Testis (tissue), 5 donors: ENCODE measurements at places on chromosomes 3 and 15.

- no peak for DNase-seq
Observed at GRCh38 chr3:144272680-144273079, 301.1 kb downstream of the DIPK2A start.

DNA sequence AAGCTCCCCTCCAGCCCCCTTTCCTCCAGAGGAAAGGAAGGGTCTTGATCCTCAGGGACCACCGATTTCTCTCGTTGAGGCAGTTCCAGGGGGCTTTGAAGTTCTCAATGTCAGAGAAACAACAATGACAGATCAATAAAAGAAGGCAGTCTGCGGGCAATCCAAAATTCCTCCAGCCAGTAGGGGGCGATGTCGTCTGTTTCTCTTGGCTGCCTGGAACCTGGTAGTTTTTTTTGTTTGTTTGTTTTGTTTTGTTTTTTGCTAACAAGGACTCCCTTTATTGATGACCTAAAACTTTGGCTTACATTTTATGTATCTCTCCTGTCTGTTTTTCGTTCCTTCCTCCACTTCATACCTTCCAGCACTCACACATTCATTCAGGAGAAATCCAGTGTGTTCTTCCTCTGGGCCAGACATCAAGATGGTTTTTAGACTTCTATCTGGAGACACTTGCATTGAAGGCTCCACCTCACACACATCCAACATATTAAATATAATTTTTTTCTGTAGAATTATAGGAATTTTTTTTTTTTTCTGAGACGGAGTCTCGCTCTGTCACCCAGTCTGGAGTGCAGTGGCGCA, 276.6 kb downstream of the RPLP1 start:
- DNase-seq, result peak; percentile 72

DNA sequence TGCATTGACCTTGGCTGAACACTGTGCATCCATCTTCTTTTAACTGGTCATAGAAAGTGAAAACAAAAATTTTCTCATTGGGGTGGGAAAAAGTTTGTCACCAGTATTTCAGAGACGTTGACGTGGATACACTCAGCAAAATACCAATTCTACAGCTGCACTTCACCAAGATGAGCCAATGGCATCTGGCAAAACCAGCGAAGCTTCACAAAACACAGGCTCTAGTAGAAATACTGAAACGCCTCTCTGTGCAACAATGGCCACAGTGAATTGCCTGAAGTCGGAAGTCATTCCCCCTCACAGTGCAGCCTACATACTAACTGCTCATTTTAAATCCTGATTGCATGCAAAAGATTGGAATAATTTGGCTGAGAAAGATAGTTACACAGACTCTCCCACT, 17.0 kb downstream of the PCYT1A start:
- DNase-seq, result no peak

DNA sequence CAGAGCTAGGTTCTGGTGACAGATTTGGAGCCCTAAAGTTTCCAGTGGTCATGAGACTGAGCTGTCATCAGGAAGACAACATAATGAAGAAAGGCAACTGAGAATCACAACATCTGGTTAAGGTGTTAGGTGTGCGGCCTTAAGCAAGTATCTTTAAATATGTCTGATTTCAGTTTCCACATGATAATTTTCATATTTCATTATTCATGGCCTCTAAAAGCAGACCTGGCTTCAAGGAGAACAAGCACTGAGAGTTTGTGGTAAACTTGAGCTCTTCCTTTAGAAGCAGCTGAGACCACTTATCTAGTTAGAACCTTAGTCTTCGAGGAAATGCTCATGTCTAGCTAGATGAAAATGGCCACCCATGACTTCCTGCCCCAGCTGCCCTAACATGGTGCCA, 25.7 kb upstream of the MYLK start:
- no peak for DNase-seq

DNA sequence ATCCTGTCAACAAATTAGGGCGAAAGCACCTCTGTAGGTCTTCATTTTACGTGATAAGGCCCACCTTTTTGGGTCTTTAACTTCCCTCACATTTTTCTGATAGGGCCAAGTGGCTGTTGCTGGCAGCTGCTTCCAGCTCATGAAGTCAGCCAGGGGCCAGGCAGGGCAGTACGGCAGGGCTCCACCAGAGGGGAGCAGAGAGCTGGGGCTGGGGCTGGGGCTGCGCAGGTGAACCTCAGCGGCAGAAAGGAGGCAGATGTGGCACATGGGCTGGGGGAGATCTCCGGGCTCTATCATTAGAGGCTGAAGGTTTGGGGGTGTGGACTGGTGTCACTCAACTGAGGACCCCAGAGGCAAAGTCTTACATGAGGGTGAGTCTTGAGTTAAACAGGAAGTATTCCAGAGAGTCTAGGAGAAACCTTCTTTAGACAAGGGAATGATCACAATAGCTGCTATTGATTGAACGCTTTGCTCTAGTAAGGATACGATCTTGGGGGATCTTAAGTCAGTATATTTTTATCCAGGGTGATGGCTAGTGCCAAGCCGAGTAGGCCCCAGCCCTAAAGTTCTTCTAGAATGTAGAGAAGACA, 62.8 kb upstream of the MEX3B start:
- DNase-seq, result peak; percentile 79

DNA sequence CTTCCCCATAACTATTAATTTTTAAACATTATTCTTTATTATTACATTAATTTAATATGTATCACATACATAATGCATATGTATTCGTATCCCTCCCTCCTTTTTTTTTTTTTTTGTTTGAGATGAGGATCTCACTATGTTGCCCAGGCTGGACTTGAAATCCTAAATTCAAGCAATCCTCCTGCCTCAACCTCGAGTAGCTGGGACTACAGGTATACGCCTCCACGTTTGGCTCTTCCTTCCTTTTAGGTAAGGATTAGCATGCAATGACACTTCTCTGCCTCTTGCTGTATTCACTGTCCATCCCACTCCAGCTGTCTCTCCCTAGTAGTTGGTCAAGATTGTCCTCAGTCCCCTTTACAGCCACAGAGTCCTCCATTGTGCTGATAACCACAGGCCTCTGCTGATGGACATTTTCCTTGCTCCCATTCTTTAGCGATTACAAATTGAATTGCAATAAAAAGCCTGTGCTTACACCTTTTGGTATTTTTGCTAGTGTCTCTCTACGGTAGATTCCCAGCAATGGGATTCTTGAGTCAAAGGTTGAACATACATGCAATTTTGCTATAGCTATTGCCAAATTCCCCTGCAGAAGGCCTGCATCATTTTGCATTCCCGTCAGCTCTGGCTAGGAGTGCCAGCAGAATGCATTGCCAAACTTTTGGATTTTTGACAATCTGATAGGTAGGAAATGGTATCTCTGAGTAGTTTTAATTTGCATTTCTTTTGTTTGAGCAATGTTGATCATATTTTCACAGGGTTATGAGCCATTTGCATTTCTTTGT, 156.6 kb downstream of the SMAD6 start:
- no peak for DNase-seq

- DNase-seq, result peak; percentile 28
Observed at GRCh38 chr15:76310475-76311099, 682 bp downstream of the ETFA start.

- DNase-seq, result no peak
Observed at GRCh38 chr3:42439261-42440115, 29.1 kb upstream of the LYZL4 start.

GRCh38 chr15:62545467-62546227, 380.6 kb upstream of the C2CD4B start:
- peak; percentile 59 for DNase-seq

DNA sequence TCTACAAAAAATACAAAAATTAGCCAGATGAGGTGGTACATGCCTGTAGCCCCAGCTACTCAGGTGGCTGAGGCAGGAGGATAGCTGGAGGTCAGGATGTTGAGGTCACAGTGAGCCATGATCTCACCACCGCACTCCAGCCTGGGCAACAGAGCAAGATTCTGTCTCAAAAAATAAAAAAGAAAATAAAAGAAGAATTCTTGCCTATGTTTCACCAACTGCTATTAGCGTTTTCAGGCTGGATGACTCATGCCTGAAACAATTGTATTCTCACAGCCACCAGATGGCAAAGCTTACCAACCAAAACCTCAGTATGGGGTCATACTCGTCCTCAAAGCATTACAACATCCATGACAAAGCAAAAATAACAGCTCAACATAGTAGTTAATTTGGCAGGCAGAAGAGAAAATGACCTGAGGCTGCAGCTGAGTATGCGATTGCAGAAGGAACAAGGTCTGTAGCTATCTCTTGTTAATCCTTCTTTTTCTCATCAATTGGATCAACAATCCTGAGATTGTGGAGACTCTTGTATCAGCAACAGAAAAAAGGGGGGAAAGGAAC, 52.2 kb downstream of the TP53BP1 start:
- DNase-seq, result peak; percentile 42

DNA sequence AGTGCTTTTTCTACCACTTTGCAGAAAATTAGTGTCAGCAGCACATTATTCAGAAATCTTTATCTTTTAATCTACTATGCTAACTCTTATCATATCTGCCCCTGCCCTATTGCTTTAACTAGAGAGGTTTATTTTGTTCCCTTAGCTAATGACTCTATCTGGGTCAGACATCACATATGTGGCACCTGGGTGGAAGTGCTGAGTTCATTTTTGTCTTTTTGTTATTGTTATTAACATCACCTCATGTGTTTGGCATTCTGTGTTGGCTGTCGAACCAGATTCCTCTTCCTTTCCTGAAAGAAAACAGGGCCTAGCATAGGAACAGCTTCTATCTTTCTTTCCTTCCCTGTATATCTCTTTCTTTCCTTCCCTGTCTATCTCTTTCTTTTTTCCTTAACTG, 100.7 kb downstream of the RBMS3 start:
- DNase-seq, result no peak

GRCh38 chr3:36895496-36896409, 49.1 kb downstream of the TRANK1 start:
- no peak for DNase-seq

DNA sequence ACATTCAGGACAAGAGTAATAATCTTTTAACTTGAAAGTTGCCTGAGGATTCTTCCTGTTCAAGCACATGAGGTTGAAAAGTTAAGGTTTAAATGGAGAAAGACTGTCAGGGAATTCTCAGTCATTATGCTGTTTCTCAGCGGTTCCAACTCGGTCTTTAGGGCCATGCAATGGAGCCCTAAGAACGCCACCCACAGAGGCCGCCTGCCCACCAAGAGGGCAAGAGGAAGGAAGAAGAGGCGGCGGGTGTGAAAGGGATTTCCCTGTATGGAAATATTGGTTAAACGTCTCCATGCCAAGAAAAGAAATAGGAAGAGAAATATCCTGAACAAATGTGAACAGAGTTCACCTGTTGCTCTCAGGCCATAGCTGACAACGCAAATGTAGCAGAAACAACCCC, 234.4 kb downstream of the OCA2 start:
- DNase-seq, result no peak

DNA sequence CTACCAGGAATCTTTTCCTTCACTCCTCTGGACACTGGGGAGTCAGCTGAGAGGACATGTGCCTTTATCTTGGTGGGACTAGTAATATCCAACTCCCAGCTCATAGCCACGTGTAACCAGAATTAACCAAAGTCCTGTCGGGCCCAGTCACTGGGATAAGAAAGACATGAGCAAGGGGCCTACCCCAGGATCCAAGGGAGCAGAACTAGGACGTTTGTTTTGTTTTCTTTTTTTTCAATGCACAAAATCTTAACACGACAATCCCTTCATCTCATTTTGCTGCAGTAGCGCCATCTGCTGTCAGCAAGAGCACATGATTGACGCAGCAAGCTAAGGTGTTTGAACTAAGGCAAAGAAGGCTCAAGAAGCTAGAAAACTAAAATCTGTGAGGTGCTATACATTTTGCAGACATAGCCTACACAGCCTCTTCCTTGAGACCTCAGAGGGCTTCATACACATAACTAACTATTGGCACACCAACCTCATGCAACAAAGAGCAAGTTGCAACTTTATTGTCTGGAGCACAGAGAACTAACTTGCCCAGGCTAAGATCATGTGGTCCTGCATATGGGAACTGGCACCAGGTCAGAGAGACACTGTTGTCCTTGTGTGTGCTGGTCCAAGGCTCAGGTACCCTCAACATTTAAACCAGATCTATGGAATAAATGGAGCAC, 43.6 kb downstream of the RLBP1 start:
- DNase-seq, result peak; percentile 70

- no peak for DNase-seq
Observed at GRCh38 chr3:116046350-116046749, 398.9 kb downstream of the LSAMP start.

GRCh38 chr3:155656466-155656865, 88.4 kb downstream of the PLCH1 start:
- DNase-seq, result no peak

- DNase-seq, result no peak
Observed at GRCh38 chr3:16487511-16488175, 25.9 kb downstream of the RFTN1 start.

- DNase-seq, result no peak
Observed at GRCh38 chr15:56440214-56440770, 24.6 kb downstream of the MNS1 start.

DNA sequence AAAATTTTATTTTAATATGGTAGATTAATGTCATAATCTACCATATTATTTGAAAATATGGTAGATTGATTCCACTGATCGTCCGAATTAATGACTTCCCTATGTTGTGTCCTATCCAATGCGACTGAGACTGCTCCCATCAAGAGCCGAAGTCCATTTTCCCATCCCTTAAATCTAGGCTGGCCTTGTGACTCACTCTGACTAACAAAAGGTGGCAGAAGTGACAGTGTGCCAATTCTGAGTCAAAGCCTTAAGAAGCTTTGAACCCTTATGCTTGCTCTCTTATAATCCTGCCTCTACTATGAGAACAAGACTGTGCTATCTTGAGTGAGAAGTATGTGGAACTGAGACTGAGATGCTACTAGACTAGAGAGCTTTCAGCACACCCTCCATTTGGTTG, 387.2 kb downstream of the ROBO1 start:
- no peak for DNase-seq

DNA sequence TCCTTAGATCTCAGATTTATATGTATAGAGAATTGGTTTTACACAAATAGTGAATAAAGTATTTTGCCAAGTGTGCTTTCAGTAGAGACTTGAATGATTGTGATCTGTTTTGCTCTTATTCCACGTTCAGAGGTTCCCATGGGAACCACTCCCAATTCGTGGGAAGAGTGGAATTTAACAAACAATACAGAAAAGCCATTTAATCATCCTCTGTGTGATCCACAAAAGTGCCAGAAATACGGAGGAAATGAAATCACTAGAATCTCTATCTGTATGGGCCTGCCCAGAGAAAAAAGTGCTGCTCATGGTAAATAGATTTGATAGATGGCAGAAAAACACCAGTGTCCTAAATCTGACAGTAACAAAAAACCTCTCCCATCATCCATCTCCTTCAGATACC, 56.0 kb downstream of the CNTN4 start:
- no peak for DNase-seq
